ENCODE measurements at places on chromosomes 1 and 21.

DNA sequence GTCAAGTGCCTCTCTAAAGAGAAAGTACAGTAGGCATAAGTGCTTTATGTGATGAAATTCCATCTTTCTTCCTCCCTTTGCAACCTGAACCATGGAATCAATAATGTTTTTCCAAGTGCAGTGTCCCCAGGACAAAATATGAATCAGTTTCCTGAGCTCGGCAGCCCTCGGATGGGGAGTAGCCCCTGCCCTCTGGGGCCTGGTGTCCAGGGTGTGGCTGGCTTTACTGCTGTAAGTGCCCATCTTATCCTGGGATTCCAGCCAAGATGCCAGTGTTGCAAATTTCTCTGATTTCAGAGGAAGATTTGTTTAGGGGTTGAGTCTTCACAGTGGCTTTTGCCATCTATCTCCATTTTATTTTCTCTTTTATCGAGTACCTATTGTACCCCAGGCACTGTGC is 40.5 kb upstream of the SRP9 start:
- DNase-seq, result no peak

GRCh38 chr1:8061210-8061609 is 35.1 kb upstream of the ERRFI1 start:
- no peak for DNase-seq

DNA sequence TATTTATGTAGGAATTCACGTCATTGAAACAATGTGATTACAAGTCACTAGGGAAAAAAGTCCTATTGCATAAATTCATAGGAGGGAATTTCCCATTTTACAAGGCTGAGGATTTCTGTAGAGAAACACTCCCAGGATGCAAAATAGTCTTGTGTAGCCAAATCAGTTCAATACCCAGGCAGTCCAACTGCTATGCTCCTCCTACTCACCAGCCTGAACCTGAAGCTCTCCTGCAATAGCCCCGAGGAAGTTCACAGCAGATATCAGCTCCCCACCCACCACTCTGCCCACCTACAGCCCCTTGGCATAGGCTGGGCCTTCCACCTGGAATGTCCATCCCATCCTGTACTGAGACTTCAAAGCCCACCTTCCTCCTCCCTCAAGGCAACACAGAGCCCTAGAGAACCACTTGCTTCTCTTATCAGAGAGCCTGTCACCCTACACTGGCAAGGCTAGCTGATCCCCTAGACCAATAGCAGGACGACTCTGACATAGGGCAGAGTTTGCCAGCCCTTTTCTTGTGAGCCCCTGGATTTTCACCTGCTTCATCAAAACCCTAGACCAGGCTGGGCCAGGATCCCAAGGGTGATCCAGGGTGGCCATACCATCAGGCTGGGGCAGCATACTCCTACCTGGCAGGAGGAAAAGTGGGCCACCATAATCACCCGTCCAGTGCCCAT is 1.5 kb downstream of the LSS start:
- peak; percentile 49 for DNase-seq

DNA sequence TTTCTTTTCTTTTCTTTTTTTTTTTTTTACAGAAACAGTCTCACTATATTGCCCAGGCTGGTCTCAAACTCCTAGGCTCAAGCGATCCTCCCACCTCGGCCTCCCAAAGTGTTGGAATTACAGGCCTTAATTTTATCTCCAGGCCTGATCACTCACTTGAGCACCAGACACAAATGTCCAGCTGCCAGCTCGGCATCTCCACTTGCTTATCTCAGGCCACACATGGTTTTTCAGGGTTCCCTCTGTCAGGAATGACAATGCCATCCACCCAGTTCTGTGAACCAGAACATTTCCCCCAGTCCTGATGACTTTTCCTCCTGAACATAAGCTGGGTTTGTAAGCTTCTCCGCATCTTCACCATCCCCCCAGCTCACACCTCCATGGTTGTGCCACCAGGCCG is 44.6 kb upstream of the ZNF281 start:
- DNase-seq, result no peak

GRCh38 chr1:212601524-212601923 is 7.0 kb upstream of the ATF3 start:
- DNase-seq, result no peak
